ENCODE measurements at places on chromosomes 1 and 21.

DNA sequence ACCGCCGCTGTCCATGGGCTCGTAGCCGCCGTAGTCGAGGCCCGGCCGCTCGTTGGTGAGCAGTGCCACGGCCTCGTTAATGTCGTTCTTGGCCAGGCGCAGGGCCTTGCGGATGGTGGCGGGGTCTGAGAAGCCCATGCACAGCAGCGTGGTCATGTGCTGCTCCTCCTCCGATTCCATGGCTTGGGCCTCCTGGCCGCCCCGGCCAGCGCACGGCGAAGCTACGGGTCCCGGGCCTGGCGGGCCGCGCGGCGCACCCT lies 300 bp downstream of the USP24 start:
- no peak for DNase-seq

DNA sequence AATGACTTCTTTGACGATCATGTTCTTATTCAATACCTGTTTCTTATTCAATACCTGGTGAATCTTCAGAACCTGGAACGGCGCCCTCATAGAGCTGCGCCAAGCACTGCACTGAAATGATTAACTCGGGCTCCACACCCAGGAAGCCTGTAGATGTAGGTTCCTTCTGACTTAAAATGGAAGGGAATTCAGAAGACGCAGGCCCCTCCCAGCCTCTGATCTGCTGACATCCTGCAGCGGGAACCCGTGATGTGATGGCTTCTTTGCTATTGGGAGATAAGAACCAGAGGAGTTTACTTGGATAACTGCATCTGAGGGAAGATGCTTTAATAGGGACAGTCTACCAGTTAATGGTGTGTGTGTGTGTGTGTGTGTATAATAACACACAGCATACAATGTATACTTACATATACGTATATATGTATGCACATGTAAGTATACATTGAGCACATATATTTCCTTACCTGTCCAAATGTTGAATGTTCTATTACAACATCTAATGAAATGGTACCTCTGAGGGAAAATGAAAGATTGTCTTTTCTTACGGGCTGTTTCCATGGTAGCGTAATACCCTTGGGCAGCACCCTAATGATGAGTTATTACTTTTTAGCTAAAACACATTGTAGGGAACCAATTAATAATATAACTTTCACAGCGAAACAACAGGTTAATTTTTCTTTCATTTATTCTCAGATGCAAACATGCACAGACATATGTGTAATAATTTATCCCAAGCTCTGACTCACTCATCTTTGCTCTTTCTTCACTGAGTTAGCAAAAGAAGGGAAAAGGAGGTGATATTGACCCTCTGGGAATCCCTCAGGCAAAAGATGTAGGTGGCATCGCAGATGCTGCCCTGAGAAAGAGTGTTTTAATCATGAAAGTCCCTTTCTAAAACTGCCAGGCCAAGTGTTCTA lies 379.8 kb downstream of the SIPA1L2 start:
- no peak for DNase-seq

GRCh38 chr1:42004860-42005259 lies 86.1 kb upstream of the HIVEP3 start:
- no peak for DNase-seq

GRCh38 chr1:63316984-63317816 lies 5.2 kb upstream of the FOXD3 start:
- no peak for DNase-seq

DNA sequence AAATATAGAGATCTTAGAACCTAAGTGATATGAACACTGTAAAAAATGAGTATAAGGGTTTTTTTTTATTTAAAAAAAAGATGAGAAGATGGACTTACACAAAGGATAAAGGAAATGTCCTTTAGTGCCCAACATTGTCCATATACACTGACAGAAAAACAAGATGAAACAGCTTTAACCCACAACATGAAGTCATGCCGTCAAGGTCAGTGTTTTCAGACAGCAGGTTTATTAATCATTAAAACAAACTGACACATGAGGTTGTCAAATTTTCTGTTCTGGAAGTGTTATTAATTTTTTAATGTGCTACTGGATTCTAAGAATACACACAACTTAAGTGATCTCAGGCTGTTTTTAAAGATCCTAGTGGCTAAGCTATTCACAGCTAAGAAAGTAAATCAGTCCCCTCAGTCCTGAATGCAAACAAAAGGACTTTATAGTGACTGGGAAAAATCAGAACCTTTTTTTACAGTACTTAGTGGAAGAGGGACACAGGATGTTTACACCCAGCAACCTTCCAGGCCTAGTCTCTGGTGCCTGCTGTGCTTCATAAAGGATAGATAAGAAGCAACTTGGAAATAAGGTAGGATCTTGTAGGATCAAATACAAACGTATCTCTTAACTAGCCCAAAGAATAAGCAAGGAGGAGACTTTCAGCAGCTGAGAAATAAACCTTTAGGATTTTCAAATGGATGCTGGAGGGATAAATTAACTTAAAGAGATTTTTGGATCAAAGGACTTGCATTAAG lies 21.9 kb upstream of the PKN2 start:
- DNase-seq = no peak

DNA sequence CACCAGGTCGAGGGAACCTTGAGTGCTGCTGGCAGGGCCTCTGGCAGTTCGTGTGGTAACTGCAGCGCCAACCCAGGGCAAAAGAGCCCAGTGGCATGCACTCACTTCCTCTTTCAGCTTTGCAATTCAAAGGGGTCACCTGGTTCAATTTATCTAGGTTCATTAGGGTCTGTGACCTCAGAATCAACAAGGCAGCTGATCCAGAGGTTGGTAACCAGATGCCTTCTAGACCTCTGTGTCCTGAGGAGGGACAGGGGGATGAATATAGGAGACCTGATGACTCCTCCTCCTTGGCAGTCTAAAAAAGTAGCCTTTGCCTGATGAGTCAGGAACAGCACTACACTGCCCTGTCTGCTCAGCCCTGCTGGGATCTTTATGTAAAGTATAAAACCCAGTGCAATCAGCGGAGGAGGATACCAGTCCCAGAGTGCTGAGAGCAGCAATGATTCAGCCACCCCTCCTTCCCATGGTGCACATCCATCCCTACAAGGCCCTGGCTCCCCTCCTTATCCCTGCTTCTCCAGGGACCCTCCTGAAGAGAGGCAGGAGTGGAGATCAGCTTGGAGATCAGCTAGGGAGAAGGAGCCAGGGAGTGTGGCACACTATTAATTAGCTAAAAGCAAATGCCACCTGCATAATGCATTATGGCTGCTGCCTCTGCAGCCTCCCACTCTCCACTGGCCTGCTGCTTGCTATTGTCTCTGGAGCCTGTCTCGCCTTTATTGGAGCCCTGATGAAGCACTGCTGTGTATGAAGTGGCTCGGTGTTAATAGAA lies 11.2 kb upstream of the FMOD start:
- DNase-seq = no peak

- DNase-seq = no peak
Observed at GRCh38 chr1:161872506-161872905, 106.4 kb downstream of the ATF6 start.

GRCh38 chr1:151897991-151898431 lies 11.3 kb downstream of the THEM4 start:
- DNase-seq = no peak

- no peak for DNase-seq
Observed at GRCh38 chr21:27643326-27643725, 676.4 kb upstream of the ADAMTS5 start.

GRCh38 chr1:53327182-53327913 lies 522 bp downstream of the LRP8 start:
- DNase-seq = no peak

GRCh38 chr1:165350840-165351239 lies 5.7 kb downstream of the LMX1A start:
- no peak for DNase-seq

DNA sequence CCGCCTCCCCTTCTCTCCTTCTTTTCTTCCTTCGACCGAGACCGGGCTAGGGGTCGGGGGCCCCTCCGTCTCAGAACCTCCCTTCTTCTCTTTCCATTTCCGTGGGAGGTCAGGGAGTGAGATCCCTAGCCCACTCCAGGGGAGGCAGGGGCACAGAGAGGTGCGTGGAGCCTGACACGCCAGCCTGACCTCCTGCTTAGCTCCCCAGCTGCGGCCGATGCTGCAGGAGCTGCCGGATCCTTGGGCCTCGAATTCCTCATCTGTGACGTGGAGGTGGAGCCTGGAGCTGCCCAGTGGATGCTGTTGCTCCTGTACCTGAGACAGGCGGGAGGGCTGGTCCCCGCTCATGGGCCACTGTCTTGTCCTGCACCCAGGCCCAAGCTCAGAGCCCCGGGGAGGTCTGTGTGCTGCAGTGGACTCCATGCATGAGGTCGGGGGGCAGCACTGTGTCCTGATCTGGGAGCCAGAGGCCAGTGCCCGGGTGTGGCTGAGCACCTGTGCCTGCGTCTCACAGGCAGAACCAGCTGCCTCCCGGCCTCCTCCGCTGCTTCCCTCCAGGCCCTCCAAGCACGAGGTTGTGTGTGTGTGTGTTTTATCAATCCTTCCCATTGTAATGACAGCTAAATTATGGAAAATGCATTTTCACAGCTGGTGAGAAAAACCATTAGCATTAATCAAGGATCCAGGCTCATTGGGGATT lies 55.3 kb upstream of the TTC34 start:
- DNase-seq = no peak

- no peak for DNase-seq
Observed at GRCh38 chr1:245383396-245384330, 228.9 kb downstream of the KIF26B start.

Data from AG04450 (cell line).